ENCODE measurements at places on chromosomes 7 and 10.

- DNase-seq = no peak
These were observed 639.3 kb upstream of the GALNT17 start for GRCh38 chr7:70492625-70493024.

DNA sequence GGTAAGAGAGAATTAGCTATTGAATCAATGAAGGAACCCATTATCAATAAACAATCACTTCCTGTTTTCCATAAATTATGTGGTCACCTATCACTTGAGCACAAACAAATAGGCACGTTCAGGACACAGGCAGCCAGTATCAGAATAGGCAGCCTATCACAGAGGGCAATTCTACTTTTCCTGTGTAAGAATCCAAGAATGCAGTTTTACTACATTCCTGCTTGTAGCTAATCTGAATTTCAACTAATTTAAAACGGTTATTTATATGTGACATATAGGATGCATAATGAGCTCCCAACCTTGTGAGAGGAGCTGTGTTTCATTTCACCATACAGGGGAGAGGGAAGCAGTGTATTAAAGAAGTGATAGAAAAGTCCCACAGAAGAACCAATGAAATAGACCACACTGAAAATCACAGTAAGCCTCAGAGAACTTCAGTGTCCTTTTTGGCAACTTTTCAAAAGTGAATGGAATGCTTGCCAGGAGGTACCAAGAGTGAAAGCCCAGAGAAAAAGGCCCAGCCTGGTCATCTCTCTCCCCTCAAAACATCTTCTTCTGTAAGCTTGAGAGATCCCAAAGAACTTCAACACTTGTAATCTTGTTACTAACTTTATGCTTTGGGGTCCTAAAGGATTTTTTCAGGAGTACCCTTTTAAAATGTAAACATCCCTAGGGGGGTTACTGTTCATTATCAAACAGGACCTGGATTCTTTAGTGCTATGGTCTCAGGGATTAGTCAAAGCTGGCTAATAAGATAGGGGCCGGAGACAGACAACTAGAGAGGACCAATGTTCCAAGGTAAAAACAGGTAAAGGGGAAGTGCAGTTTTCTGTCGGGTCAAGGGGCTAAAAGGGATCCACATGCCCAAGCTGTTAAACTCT is 1.3 kb downstream of the IMMP2L start:
- peak; percentile 50 for DNase-seq

- no peak for DNase-seq
These were observed 79.3 kb downstream of the MKI67 start for GRCh38 chr10:128046953-128047290.

DNA sequence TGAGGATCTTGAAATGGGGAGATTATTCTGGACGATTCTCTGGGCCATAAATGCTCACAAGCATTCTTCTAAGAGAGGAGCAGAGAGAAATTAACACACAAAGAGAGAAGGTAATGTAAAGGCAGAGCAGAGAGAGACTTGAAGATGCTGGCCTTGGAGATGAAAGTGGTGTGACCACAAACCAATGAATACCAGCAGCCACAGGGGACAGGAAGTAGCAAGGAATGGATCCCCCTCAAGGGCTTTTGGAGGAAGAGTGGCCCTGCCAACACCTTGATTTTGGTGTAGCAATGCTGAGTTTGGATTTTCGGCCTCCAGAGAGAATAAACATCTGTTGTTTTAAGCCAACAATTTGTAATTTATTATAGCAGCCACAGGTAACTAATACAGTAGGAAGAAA is 1155.6 kb downstream of the TYW1 start:
- no peak for DNase-seq

- no peak for DNase-seq
These were observed 145.1 kb upstream of the COL1A2 start for GRCh38 chr7:94249631-94250030.
